ENCODE measurements at places on chromosomes 6 and 20.

GRCh38 chr6:25277386-25277785, 1.8 kb upstream of the CARMIL1 start:
- no peak for DNase-seq

DNA sequence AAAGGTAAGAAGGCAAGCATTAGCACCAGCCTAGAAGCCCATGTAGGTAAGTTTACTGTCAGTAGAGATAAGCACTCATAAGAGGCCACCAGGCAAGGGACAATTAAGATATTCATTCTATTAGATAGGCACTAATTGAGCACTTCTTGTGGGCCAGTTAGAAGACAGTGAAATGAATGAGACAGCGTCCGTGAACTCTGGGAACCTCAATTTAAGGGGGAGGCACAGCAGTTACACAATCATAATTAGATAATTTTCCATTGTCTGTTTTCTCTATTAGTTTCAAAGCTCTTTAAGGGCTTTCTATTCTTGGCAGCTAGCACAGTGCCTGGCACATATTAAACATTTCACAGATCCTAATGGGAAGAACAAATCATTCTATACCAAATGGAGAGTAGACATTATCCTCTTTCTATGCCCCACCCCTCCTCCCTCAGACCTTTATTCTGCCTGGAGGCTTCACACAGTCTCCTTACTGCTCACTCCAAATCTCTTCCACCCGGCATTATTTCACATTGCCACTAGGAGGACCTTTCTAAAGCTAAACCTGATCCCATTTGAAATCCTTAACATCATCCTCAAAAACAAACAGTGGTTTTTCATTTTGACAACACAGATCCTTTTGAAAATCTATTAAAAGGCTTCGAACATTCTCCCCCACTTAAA, 529.6 kb downstream of the ADGRB3 start:
- no peak for DNase-seq

- no peak for DNase-seq
Measured at GRCh38 chr6:112408522-112408921, 61.4 kb downstream of the RFPL4B start.

- DNase-seq: no peak
Measured at GRCh38 chr6:104519566-104519965, 340.2 kb downstream of the HACE1 start.

DNA sequence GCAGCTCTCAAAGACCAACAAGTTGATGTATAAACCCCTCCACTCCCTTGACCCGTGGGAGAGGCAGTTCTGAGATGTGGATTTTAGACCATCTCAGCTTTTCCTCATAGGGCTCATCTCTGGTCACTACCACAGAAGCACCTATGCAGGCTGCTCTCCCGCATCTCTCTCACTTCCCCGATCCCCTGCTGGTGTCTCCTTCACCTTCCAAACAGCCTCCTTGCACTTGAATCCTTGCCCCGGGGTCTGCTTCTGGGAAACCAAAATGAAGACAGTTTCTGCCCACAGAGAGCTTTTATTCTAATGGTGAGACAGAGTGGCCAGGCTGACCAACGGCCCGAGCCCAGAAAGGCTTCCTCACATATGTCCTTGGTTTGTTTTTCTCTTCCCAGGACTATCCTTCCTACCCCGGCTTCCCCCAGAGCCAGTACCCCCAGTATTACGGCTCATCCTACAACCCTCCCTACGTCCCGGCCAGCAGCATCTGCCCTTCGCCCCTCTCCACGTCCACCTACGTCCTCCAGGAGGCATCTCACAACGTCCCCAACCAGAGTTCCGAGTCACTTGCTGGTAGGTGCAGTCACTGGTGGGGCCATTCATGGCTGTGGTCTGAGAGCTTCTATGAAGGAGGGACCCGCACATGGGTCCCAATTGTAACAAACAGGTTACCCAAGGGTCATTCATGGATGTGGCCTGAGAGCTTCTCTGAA, 179.3 kb downstream of the EYA2 start:
- DNase-seq: no peak

GRCh38 chr20:23759306-23759940, 8.7 kb upstream of the CST1 start:
- peak; percentile 7 for DNase-seq

DNA sequence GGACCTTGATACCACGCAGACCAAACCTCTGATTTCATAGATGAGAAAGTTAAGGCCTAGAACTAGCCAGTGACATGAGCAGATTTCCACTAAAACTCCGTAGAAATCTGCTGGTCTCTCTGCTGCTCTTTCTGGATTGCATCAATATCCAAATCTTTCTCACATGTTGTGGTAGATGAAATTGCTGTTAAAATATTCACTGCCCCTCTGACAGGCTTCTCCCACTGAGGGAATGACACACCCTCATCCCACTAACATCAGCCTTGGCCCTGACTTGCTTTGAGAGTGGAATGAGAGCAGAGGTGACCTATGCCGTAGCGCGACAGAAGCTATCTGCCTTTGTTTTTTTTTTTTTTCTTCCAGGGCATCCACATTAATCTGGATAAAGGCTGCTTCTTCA, 20.4 kb upstream of the EXOC2 start:
- no peak for DNase-seq

GRCh38 chr6:144162977-144163376, 12.7 kb downstream of the STX11 start:
- no peak for DNase-seq

- DNase-seq: peak; percentile 100
Measured at GRCh38 chr6:152094992-152095592, 287.6 kb downstream of the ESR1 start.

GRCh38 chr6:55941702-55942101, 66.3 kb upstream of the BMP5 start:
- peak; percentile 28 for DNase-seq

- no peak for DNase-seq
Measured at GRCh38 chr6:117504478-117505144, 22.1 kb downstream of the DCBLD1 start.

- DNase-seq: no peak
Measured at GRCh38 chr6:150894191-150894744, 28.8 kb downstream of the MTHFD1L start.

DNA sequence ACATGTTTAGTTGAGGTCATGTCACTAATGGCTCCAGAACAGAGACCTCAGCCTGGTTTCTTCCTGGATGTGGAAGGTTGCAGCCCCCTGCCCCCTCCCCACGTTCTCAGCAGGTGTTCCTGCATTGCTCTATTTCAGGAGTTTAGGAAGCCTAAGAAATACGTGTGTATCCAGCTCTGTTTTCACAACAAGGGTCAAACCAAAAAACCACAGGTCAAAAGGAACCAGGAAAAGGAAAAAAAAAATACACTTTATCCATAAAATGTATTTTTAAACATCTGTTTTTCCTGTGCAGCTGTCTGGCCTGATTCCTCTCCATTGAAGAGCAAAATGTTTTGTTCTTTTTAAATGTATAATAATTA, 107.9 kb upstream of the PLEKHG1 start:
- DNase-seq: no peak

- DNase-seq: no peak
Measured at GRCh38 chr6:43256670-43257366, 13.5 kb downstream of the TTBK1 start.

DNA sequence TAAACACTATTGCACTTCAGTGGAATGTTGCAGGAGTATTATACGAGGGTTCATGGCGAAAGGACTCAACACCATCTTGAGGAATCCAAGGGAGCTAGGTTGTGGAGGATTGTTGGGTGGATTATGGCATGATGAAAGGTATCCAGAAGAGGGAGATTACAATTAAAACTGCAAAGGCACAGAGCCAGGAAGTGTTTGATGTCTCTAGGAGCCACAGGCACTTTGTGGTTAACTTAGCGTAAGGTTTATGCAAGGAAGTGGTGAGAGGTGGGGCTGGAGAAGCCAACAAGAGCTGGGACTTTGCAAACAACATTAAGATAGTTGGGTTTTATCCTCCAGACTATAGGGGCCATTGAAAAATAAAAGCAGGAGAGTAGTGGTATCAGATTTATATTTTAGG, 86.6 kb upstream of the TPD52L1 start:
- DNase-seq: peak; percentile 39

DNA sequence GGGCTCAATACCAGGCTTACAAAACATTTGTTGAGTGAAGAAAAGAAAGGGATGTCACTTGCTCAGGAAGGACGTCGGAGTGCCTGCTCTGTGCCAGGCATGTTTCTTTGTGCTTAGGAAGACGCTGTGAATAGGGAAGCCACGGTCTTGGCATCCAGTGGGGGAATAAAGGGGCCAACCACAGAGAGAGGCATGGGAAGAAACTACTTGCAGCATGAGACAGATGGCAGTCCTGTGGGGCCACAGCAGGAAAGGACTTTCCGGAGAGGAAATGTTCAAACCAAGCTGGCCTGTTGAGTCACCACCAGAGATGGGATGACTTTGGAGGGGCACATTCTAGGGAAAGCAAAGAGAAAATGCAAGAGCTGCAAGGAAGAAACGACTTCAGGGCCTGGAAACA, 173.2 kb downstream of the CDH26 start:
- DNase-seq: no peak

- DNase-seq: no peak
Measured at GRCh38 chr6:36277946-36278470, 8.1 kb downstream of the PNPLA1 start.
